ENCODE measurements at places on chromosomes 1 and 21.

DNA sequence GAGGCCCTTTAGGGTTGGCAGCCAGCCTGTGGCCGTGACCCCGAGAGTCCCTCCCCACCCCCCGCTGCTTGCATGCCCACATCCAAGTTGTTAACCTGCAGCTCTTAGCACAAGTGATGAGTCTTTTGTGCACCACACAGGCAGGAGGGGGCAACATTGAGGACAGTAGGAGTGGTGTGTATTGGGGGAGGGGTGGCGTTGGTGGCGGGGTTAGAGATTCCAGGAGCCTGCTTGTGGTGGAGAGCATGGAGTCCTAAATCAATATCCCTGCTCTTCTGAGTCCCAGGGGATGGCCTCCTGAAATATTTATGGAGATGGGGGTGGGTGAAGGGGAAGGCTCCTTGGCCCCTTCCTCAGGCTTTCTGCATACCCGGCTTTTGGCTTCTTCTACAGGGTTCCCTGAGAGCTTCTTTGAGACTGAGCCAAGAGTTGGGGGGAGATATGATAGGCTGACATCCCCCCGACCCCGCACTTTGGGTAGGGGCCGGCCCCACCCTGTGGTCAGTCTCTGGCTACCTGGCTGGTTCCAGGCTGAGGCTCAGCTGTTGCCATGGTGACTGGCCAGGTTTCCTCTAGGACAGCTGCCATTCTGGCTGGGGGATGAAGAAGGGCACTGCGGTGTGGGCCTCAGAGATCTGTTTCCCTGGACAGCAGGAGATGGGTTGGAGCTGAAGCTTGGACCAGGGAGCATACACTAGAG lies 5.0 kb downstream of the CHRNB2 start:
- no peak for DNase-seq

DNA sequence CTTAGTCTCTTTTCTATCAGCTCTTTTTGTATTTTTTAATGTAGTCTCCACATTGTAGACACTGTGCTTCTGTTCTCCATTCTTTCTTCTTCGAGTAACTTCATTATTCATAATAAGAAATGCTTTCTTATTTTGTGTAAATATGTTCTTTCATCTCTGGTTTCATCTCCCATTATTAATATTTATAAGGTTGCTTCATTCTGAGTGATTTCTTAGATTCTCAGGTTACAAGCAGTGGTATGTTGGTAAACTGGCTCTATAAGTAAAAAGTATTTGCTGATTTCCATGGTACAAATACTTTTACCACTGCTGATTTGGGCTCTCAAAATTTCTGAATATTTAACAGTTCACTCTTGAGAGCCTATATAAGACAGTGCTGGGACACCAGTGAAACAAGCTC lies 81.3 kb downstream of the CDC14A start:
- DNase-seq = no peak

GRCh38 chr1:15714406-15715136 lies 21.5 kb upstream of the SLC25A34 start:
- DNase-seq = no peak

- DNase-seq = no peak
Measured at GRCh38 chr1:37655274-37655673, 20.6 kb upstream of the RSPO1 start.

GRCh38 chr1:97082160-97082848 lies 360.7 kb downstream of the PTBP2 start:
- no peak for DNase-seq

DNA sequence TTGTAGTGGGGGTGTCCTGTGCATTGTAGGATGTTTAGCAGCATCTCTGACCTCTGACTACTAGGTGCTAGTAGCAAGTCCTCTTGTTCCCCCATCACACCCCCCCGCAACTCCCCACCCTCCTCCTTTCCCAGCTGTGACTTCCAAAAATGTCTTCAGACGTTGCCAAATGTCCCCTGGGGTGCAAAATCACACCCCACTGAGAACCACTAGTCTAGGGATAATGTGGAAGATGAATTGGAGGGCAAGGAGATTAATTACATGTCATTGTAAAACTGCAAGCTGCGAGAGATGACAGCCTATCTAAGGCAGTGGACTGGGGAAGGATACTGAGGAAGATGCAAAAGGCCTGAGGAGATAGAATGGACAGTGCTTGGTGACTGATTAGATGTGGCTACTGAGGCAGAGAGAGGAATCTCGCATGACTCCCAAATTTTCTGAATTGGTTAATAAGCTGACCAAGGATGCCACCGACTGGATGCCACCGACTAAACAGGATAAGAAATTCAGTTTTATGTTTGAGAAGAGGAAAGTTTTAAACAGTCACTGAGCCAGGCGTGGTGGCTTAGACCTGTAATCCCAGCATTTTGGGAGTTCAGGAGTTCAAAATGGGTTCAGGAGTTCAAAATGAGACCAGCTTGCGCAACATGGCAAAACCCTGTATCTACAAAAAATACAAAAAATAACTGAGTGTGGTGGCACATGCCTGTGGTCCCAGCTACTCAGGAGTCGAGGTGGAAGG lies 3.1 kb upstream of the JAK1 start:
- no peak for DNase-seq

DNA sequence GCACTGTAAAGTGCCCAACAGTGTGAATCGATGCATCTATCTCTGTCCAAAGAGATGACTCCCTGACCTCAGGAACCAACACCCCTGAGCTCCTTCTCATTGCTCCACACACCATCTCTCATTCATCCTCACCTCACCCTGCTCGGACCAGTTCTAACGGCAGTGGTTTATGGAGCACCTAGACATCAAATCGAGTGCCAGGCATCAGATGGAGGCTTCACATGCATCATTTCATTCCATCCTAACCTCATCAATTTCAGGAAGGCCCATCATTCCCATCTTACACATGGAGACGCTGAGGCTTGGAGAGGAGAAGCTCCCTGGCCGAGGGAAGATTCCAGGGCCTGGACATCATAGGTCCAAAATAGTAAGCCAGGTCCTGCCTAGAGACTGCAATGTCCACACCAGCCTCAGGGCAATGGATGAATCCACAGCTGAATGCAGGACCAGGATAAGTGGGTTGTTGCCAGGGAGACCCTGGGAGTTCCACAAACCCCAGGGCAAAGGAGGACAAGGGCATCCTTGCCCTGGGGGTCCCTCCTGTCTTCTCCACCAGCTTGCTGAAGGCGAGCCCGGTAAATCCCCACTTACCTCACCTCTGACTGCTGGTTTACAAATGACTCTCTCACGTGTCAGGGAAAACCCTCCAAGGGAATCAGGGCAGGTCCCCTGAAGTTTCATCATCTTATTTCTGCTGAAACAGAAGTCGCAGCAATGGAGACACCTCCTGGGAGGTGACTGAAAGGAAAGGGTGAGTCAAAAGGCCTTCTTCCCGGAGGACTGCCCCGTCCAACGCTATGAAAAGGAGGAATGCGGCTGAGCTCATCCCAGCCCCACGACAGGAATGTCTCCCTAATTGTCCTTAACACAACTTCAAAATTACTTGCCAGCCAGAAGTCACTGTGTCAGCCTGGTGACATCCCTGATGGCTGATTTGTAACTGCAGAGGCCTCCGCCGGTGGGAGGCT lies 9.0 kb upstream of the IFFO2 start:
- DNase-seq = no peak

DNA sequence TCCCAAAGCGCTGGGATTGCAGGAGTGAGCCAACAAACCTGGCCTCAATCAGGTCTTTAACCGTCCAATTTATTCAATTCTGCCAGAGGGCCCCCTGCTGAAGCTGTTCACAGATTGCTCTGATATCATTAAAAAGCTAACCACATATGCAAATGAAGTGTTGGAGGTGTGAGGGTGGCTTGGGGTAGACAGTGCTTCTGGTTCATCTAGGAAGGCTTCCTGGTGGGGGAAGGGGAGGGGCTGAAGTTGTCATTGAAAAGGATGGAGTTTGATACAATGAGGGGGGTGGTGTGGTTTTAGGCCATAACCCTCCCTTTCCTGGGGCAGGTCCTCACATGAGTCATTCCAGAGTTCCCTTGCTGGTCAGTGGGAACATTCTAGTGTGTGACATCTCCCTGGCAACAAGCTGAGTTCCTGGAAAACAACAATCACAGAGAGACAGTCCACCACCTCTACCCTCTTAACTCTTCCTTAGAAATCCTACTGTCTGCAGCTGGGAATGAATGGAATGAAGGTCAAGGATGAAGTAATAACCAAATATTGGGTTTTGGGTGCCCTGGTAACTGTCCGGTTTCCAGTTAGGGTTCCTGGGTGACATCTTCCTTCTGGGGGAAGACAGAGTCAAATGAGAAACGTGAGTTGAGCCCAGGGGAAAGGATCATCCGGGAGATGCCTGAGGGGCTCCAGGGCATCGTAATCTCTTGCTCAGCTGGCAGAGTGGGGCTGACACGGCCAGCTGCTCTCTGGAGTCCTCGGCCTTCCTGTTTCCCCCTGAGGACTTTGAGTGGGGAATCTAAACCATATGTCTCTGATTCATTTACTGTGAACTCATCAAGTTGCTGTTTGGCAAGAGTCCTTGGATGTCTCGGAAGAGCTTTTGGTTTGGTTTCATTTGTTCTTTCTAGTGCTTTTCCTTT lies 32.2 kb downstream of the BATF3 start:
- no peak for DNase-seq

GRCh38 chr1:68495968-68496679 lies 758 bp downstream of the DEPDC1 start:
- DNase-seq = no peak

DNA sequence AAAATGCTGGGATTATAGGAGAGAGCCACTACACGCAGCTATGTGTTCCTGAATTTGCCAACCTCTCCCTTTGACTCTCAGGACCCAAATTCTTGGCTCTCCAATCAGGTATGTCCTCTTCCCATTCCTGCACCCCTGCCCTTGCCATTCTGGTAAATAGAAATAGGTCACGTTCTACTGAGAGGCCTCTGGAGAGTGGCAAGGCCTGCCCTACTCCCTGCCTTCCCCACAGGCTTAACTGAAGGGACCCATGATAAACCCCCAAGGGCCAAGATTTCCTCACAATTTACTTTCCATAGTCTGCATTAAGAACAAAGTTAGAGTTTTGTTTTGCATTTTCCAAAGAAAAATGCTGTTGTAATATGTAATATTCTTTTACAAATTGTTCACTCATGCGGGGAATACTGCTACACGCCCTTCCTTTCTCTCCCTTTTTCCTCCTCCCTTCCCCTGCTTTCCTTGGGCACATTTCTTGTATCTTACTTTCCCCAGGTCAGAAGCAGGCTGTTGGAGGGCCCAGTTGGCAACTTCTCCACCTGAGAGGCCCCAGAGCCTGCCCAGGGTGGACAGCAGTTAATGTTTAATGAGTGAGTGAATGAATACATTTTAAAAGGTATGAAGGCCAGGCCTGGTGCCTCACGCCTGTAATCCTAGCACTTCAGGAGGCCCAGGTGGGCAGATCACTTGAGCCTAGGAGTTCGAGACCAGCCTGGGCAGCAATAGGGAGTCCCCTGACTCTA lies 33.9 kb upstream of the PUM1 start:
- DNase-seq = no peak

GRCh38 chr1:1703796-1704195 lies 11.2 kb upstream of the SLC35E2B start:
- DNase-seq = no peak

- no peak for DNase-seq
Measured at GRCh38 chr1:185349556-185349955, 32.5 kb upstream of the IVNS1ABP start.

- no peak for DNase-seq
Measured at GRCh38 chr1:166167572-166167925, 748 bp upstream of the FAM78B start.

DNA sequence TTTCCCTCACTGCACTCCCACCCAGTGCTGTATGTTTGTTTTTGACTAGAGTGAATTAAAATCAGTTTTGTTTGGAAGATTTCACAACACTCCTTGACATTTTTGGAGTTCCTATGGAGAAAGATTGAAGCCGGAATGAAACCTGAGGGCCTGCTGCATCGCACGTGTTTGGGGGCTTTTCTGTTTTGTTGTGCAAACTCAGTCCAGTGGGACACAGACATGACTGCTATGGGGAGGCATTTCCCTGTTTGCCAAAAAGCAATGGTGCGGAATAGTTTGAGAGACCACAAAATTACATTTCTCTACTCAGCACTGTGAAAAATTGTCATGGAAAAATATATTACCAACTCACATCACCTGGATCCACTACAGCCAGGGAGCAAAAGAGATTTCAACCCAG lies 43.8 kb upstream of the KCNE2 start:
- no peak for DNase-seq

All from NCI-H187 (cell line).